ENCODE measurements at places on chromosomes 3 and 15. TPM values are rescaled to one million over a fixed set of nuclear protein-coding genes. Genes with fewer than 3 reads are reported as not detected.

GRCh38 chr3:23189187-23189586 is 13.9 kb upstream of the UBE2E2 start:
- DNase-seq = no peak

Gene SH3BP5
- total RNA-seq = 4.6 TPM

Gene NEO1
- total RNA-seq = 0.27 TPM

- no peak for DNase-seq
Observed at GRCh38 chr3:81197386-81197785, 564.1 kb downstream of the GBE1 start.

Gene DUOX1
- under 0.01 TPM for total RNA-seq

GRCh38 chr15:35777061-35777460 is 231.1 kb upstream of the DPH6 start:
- DNase-seq = no peak

- DNase-seq = no peak
Observed at GRCh38 chr3:35198857-35199256, 440.5 kb upstream of the ARPP21 start.

- DNase-seq = no peak
Observed at GRCh38 chr3:47573190-47574172, 5.2 kb downstream of the CSPG5 start.

- no peak for DNase-seq
Observed at GRCh38 chr3:12394569-12395271, 89.6 kb upstream of the TSEN2 start.

DNA sequence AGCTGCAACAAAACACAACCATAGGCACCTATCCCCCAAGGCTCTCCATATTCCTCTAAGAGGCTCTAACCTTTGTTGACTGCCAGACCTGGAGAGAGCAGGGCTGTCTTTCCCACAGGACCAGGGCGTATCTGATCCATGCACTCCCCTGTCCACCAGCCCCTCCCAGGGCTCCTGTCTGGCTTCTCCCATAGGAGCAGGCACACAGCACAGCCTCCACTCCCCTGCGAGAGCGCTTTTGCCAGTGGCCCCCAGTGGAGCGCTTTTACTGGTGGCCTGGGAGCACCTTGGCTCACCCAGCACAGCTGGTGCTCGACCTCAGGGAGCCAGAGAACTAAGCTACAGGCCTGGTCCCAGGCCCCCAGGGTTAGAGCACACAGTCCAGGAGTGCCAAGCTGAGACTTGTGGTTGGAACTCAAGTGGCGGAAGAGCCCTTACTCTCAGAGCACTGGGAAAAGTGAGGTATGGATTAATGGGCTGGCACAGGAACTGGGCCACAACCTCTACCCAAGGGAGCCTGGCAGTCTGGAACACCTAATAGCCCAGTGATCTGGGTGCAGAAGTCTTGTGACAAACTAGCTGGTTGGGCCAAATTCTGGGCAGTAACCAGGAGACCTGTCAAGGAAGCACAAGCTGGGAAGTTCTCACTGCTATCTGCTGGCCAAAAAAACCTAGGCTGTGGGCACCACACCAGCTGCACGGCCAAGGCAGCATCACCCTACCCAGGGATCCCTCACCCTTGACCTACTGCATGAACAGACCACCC is 79.6 kb downstream of the PPP2R3A start:
- DNase-seq = no peak

DNA sequence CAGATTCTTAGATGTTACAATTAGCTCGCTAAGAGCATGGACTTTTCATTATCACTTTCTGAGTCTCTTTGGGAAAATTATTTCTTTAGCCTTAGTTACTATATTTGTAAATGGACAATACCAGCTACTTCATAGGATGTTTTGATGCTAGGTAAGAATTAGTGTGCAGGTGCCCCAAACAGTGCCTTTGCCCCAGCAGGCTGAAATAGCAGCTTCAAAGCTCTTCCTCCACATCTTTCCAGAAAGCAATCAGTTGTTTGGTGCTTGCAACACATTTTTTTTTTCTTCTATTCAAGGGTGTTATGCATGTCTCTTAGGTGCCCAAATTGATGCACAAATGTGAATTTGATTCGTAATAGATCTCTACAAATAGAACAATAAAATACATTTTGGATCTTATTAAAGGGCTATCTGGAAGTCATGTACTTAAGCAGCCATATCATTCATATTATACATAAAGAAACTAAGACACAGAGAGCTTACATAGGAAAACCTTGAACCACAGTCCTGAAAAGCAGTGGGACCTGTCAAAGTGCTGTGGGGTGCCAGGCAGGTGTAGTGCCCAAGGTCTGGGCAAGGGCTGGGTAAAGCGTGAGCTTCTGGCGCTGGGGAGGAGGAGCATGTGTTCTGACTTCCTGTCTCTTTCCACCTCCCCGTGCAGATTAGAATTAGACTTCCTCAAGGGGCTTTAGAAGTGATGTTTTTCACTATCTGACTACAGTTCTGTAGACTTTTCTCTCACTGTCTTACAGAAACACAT is 62.9 kb downstream of the FNDC3B start:
- peak; percentile 14 for DNase-seq

DNA sequence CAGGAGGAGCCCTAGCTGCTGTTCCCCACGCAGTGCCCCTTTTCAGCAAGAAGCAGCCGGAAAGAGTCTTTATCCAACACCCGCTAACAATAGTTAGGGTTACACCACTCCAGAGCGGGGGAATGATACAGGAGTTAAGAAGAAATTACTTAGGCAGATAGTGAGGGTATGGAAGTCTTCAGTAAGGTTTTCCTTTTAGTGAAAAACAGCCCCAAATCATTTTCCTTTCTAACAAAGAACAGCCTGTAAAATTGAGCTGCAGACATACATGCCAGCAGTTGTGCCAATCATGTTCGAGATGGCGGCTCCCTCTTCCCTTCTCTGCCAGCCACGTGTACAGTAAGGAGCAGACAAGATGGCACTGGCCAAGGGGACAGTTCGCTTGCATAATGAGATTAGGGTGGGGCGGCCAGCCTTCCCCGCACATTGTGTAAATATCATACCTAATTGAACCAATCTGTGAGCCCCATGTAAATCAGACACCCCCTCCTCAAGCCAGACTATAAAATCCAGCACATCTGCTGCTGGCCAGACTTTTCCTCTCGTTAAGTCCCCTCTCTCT is 18.5 kb upstream of the SENP5 start:
- no peak for DNase-seq

- DNase-seq = no peak
Observed at GRCh38 chr3:158563076-158563475, 7.9 kb upstream of the MLF1 start.

Gene RBP2
- not detected for total RNA-seq

DNA sequence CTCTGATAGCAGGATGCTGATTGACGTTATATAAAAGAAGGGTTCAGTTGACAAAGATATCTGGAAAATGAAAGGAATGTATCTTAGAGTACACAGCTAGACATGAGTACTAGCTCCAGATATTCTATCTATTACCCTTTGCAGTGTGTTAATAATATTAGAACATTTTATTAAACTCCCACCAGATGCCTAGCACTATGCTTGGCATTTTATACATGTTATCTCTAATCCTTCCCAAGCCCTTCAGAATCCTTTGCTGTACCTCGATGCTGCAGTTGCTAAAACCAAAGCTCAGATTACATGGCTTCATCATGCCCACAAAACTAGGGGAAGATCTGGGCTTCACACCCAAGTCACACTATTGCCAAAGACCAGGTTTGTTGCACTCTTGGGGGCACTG is 350.1 kb upstream of the AZI2 start:
- no peak for DNase-seq

DNA sequence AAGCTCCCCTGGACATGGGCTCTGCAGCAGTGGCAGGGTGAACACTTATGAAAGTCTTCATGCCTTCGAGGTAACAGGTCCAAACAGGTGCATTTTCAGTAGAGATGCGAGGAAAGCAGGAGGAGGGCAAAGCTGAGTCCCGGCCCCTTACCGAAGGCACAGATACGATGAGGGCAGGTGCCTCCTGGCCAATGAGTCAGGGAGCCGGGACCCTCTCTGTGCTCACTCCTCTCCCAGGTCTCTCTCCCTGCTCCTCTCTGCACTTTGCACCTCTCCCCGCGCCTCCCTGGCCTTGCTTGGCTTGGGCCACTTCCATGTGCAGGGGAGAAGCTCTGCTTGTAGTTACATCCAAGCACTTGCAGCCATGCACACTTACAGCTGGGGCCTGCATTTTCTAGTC is 187.1 kb downstream of the ATP10A start:
- no peak for DNase-seq

Measured in hematopoietic multipotent progenitor cell (in vitro differentiated cells).